Breast epithelium (tissue), 4 donors: ENCODE measurements at places on chromosomes 3 and 15.
A peak's percentile ranks its signal among the peaks of the same experiment; 100 is the strongest.

DNA sequence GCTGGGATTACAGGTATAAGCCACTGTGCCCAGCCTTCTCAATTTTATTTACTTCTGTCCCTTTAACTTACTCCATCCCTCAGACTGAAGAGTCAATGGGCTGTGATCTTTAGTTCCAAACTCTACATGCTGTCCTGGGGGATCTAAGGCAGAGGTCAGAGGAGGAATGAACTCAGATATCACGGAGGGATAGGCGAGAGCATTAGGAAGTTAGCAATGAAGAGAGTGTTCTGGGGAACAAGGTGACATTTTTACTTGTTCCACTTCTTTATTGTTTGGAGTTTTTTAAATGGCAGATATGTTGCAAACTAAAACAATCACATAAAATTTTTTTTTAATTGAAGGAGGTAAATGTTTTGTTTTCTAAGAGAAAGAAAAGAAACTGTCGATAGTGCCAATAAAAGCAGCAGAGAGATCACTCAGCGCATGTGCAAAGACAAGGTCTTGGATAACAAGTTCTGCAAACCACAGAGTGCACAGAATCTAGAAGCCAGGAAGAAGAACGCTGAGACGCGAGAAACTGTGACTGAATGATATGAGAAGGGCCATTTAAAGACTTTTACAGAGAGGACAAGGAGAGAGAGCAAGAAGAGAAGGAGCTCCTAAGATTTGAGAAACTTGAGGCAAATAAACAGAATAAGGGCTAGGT, 10.8 kb upstream of the CA12 start:
- DNase-seq, result no peak

- no peak for DNase-seq
Measured at GRCh38 chr3:168425936-168426595, 330.3 kb upstream of the GOLIM4 start.

GRCh38 chr15:72318408-72318942, 1.5 kb downstream of the CELF6 start:
- no peak for DNase-seq

DNA sequence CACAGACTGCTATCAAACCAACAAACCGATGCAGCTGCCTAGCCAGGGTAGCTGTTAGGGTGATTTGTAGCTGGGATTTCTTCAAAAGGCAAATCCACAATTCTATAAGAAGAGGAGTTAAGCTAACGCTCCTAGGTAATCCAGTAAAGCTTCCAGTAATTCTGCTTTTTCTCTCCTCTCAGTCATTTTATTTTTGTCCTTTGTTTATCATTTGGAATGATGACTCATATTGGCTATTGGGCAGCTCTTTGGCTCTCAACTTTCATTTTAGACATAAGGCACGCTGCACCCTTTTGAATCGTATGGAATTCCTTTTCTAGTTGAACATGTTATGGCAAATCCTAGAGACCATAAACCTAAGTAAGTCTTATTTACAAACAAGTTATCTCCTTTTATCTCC, 53.2 kb upstream of the PPARG start:
- DNase-seq, result no peak

GRCh38 chr3:96478496-96478895, 335.9 kb upstream of the EPHA6 start:
- no peak for DNase-seq

DNA sequence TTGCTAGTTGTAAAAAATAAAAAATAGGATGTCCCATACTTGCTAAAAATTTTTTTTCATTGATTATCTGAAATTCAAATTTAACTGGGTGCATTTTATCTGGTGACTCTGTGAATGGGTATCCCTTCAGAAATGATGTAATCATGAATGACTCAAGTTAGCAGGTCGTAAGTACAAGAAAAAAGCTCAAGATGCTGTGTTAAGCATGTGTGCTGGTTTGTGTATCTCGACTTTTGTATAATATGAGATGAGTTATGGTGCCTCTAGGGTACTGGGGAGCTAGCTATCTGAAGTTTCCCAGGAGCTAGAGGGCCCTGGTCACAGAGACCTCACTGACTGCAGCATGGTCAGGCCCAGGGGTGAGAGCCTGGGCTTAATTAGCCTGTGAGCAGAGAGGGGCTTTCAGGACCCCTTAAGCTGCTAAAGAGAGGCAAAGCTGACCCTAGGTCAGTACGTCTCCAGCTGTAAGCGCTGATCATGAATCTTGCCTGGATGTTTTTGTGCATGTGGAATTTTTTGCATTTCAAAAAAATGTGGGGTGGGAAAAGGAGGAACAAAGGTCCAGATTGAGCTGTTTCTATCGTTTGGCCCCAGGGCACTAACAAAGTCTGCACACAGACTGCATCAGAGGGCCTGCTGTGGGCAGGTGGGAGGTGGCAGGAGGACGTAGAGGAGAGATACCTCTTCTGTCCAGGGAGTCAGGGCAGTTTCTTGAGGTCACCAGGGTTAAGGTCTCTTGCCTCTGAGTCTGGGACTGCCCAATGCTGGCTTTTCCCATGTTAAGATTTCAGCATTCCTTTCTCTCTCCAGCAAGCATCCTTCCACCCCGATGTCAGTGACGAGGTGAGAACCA, 233.2 kb upstream of the TPM1 start:
- no peak for DNase-seq

DNA sequence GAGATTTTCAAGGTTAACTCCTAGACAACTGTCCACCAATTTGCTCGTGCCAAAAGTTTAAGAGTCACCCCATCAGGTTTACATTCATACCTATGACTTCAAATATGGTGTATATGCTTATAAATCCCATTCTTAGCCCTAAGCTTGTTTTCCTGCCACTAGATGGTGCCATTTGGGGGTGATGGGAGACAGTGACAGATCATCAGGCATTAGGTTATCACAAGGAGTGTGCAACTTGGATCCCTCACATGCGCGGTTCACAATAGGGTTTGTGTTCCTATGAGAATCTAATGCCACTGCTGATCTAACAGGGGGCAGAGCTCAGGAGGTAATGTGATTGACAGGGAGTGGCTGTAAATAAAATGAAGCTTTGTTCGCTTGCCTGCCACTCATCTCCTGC, 182.7 kb downstream of the CNTN6 start:
- DNase-seq, result no peak

- DNase-seq, result no peak
Measured at GRCh38 chr3:151421938-151422337, 37.4 kb upstream of the P2RY12 start.

GRCh38 chr3:150411546-150411945, 3.4 kb downstream of the TSC22D2 start:
- no peak for DNase-seq

DNA sequence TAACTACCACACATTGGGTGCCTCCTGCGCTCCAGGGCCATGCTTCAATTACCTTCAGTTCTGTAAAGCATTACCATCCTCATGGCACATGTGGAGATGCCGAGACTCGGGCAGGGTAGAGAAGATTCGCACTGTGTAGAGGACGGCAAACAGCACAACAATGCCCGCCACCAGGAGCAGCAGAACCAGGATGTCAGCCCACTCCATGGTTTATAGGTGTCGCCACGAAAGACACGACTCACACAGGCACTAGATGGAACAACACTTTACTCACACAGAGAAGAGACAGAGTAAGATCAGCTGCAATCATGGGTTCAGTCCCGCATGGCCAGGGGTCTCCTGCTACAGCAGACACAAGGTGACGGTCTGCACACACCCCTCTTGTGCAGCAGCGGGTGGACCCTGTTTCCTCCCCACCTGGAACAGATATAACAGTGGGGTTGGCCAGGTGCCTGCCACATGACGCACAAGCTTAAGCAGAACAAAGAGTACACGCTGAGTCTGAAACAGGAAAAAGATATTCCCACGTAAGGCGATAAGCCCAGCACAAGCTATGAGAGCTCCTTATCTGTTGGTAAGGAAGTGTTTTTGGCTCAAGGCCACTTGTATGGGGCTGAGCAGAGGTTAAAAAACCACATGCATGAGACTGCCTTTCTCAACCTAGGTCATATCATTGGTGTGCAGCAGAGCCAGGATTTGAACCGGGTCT, 2.5 kb upstream of the TBC1D21 start:
- no peak for DNase-seq

DNA sequence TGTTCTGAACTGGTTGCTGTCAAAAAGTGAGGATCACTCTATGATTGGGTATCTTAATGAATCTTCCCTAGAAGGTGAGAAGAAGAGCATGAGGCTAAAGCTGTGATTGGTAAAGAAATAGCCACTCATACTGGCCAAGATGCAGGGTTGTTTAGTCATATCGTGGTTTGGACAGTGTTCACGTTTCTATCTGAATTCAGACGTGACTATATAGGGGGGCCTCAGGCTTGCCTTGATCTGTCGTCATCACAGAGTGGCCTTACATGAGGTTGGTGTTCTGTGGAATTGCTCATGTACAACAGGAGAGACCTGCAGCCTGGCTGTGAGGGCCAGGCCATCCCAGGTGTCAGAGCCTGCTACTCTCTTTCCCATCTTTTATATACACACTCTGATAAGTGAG, 12.4 kb downstream of the RTP2 start:
- DNase-seq, result no peak

DNA sequence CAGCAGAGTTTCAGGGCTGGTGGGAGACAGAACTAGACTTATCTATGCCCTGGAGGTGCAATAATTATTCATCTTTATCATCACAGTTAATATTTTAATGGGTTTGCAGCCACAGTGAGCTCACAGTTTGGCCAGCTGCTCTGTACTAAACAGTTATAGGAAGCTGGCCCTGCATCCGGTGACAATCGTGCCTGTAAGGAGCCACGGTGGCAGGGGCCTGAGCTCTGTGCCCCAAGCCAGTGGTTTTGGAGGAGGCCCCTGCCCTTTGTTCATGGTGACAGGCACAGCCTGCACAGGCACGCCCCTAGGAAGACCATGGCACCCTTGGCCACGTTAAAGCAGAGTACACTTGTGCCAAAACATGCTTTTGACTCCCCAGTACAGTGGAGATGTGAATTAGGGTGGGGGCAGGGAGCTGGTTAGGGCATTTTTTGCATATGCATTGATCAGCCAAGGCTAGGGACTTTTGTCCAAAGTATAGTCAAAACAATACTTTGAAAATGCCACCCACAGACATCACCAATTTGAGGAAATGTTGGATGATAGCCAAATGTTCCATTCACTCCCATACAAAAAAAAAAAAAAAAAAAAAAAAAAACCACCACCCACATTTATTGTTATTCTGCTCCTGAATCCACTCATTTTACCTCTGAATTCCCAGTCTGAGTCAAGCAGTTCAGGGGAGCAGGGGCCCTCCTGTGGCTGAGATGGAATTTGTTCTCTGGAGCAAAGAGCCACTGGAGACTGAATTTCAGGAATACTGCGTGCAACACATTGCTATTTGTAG, 3.4 kb upstream of the RFTN1 start:
- DNase-seq, result peak; percentile 21

DNA sequence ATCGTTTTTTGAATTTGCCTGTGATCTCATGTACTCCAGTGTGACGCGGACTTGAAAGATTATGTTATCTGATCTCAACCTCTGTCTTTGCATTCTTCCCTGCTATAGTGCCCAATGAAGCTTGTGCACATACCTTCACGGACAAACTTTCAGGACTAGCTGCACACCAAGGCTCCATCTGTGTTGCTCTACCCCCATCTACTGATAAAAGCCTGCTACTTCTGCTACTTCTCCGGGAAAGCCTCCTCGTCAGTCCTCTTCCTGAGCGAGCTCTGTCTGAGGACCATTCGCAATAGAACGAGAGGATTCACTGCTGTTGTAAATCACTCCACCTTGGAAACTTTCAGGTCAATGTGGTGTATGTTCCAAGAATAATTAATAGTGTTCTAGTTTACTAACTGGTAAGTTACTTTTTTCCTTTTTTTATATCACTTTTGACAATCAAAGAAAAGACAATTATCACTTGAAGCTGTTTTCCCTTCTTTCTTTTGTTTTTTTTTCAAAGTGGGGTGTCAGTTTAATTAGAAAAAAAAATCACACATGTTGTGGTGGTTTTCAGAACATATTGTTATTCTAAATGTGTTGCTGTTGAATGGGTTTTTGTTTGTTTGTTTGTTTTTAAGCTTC, 217.6 kb downstream of the ARRDC4 start:
- DNase-seq, result peak; percentile 19

DNA sequence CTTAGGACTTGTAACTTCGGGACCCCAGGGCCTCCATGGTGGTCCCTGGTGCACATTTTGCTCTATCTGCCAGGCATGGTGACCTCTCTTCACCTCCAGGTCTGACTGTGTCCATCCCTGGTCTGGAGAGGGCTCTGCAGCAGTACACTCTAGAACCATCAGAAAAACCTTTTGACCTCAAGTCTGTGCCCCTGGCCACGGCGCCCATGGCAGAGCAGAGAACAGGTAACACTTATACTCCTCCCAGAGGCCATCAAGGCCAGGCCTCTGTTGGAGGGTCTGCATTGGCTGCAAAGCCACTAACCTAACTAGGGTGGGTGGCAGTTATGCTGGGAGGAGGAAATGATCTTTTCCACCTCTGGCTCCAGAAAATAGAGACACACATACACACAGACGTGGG, 10.3 kb upstream of the HMCES start:
- DNase-seq, result no peak

DNA sequence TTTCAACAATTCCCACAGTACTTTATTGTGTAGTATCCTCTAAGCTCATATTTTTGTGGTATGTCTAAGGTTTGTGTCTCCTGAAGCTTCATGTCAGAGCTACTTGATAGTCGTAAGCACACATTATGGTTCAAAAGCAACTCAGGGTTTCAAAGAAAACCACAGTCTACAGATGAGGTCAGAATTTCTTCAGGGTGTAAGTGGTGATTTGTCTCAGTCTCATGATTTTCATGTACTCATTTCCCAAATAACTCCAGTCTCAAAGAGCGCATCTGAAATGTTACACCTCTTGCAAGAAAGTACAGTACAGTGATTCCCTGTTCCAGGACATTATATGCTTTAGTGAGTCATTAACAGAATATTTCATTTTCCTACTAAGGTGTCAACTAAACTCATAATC, 47.5 kb upstream of the SSR3 start:
- no peak for DNase-seq

GRCh38 chr3:42182555-42182954, 83.4 kb downstream of the CCK start:
- no peak for DNase-seq

DNA sequence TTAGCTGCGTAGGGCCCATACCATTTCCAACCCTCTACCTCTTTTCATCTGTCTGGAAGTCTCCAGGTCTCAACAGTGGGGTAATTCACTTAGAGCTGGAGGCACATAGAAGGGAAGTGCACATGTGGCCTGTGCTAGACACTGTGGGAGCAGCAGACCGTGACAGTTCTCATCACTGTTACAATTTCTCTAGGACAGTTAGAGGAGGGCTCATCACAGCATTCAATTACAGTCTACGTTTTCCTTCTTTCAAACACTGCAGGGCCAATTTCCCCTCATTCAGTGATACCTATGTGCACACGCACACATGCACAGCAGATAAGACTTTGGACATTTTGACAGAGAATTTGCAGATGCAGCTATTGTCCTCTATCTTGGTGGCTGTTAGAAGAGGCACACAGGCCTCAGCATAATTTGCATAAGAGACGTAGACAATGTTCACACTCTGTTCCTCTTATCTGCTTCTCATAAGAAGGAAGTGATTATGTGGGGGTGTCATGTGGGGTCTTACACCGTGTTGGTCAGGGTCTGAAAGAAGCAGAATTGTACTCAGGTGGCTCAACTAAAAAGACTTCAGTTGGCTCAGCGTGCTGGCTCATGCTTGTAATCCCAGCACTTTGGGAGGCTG, 12.6 kb upstream of the HRG start:
- no peak for DNase-seq

GRCh38 chr3:135329479-135329878, 534.4 kb downstream of the EPHB1 start:
- no peak for DNase-seq
